ENCODE measurements at places on chromosomes 11 and 22.

DNA sequence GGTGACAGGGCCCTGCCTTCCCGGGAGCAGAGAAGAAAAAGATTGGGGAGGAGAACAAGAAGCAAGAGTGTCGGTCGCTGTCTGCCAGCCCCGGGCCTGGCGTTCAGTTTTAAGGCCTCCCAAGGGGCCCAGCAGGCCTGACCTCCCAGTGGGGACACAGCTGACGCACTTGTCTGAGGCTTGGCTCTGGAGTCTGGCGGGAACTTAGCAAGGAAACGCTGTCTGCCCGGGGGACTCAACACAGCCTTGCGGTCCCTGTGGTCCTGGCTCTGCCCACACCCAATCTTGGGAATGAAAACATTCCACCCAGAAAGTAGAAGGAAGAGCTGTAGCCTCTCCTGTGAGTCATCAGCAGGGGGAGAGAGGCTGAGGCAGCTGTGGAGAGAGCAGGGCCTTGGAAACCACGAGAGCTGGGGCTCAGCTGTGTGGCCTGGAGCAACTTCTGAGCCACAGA is 54.4 kb downstream of the TRAF6 start:
- H3K4me1 ChIP-seq, result peaks cover 35% of the 10 kb centered on the region
- no peak for DNase-seq
- H3K27ac ChIP-seq, result peak overlapping the region; percentile 58

DNA sequence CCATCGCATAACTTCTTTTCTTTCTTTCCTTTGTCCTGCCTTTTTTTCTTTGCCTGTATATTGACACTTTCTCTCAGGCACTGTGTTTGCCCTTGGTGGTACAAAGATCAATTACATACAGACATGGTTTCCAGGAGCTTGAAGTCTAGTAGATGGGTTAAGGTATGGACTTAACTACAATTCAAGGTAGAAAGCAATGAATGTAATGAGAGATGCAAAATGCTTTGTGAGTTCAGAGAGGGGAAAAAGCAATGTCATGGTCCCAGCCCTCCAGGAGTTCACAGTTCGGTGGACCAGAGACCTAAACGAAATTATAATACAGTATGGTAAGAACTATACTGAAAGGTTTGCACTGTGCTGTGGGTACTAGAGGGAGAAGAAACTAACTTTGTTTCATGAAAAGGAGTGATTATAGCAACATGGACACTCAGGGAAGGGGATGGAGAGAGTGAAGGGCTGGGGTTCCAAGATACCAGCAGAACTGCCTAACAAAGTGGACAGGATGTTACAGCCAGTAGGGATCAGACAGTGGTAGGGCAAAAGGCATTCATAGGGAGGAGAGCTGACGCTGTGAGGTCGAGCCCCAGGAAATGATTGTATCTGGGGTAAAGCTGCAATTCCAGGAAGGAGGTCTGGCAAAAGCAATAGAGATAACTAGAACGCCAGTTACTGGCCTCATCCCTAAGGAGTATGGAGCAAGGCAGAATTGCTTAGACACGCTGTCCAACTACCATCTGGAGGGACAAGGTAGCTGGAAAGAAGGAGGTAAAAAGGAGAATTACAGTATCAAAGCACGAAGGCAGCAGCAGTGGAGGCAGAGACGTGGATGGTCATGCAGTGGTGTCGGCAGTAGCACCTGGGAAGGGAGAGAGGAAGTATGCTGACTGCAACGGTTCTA is 158.3 kb upstream of the MTMR2 start:
- H3K27me3 ChIP-seq, result no peaks in the 10 kb centered on the region
- H3K36me3 ChIP-seq, result peaks cover 11% of the 10 kb centered on the region
- no peak overlapping the region for H3K4me3 ChIP-seq
- peaks cover 33% of the 10 kb centered on the region for H3K4me1 ChIP-seq
- H3K27ac ChIP-seq, result no peak overlapping the region
- DNase-seq, result no peak

GRCh38 chr11:88353386-88353785 is 15.8 kb upstream of the CTSC start:
- H3K36me3 ChIP-seq, result no peaks in the 10 kb centered on the region
- H3K4me3 ChIP-seq, result no peak overlapping the region
- H3K4me1 ChIP-seq, result peaks cover 28% of the 10 kb centered on the region
- H3K27ac ChIP-seq, result no peak overlapping the region
- DNase-seq, result no peak
- H3K27me3 ChIP-seq, result no peaks in the 10 kb centered on the region

GRCh38 chr11:124812876-124813275 is 12.7 kb upstream of the MSANTD2 start:
- H3K4me1 ChIP-seq, result no peaks in the 10 kb centered on the region
- DNase-seq, result no peak
- no peak overlapping the region for H3K27ac ChIP-seq
- H3K27me3 ChIP-seq, result peaks cover 46% of the 10 kb centered on the region

GRCh38 chr11:40292721-40293508 is 1166.5 kb downstream of the LRRC4C start:
- H3K27ac ChIP-seq, result no peak overlapping the region
- H3K4me3 ChIP-seq, result peak overlapping the region; percentile 79
- peaks cover 15% of the 10 kb centered on the region for H3K27me3 ChIP-seq
- peaks cover 8% of the 10 kb centered on the region for H3K4me1 ChIP-seq

DNA sequence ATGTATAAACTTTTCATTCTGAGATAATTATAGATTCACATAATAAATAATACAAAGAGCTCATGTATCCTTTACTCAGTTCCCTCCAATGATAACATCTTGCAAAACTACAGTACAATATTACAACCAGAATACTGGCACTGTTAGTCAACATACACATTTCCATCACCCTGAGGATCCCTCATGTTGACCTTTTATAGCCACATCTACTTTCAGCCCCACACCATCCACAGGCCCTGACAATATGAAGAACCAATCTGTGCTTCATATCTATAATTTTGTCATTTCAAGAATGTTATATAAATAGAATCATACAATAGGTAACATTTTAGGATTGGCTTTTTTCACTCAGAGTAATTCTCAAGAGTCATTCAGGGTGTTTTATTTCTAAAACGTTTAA is 115.5 kb downstream of the MRTFA start:
- no peak overlapping the region for H3K27ac ChIP-seq
- peaks cover 27% of the 10 kb centered on the region for H3K4me1 ChIP-seq
- no peak overlapping the region for H3K4me3 ChIP-seq
- H3K27me3 ChIP-seq, result no peaks in the 10 kb centered on the region
- H3K36me3 ChIP-seq, result peaks cover 20% of the 10 kb centered on the region

GRCh38 chr22:19535001-19535400 is 10.8 kb upstream of the CLDN5 start:
- no peak for DNase-seq
- no peaks in the 10 kb centered on the region for H3K4me1 ChIP-seq
- H3K36me3 ChIP-seq, result no peaks in the 10 kb centered on the region
- no peak overlapping the region for H3K27ac ChIP-seq

Measured in activated CD4-positive, alpha-beta T cell treated with anti-CD3 and anti-CD28 coated beads, Interleukin-2, amount 10 ng/mL, durations not matched to agents 24 days and 14 days (primary cell).